ENCODE measurements at places on chromosomes 12 and 14.

DNA sequence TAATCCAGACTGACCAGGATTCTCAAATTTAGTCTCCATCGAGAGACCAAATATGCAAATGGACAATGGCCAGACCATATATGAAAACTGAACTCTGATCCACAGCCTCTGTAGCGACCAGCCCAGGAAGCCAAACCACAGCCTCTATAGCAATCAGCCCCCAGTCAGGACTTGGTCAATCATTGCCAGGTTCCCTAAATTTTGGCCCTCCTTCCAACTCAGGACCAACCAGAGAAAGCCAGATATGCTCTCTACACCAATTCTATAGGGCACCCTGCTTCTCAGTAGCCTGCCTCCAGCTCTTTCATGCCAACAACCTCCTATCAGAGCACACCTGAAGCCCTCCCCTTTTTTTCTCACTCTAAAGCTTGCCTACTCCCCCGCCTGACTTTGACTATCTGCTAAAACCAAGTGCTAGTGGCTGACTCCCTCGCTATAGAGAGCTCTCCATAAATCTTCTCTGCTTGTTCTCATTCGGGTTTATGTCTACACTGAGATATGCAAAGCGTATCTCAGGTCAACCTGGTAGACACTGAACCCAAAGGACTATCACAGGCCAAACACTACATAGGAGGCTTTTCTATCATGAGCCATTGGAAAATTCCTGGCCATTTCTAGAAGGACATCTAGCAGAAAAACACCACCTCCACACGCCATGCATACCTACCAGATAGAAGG lies 110.5 kb upstream of the FUT8 start:
- no peak for DNase-seq

DNA sequence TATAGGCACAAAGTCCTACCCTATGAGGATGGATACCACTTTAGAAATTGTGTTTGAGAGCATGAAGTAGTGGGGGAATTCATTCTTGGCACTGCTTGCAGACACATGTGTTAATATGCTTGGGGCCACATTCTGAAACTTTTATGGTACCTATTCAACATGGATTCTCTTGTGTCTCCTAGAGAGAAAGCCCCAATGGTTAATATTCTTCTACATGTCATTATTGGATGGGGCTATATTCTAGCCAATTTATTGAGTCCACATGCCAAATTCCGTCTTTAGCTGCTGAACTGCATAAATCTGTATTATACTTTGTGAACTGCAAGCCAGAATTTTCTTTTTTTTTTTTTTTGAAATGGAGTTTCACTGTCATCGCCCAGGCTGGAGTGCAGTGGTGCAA lies 140.0 kb downstream of the KICS2 start:
- DNase-seq, result no peak

- DNase-seq, result no peak
These were observed 13.1 kb downstream of the ITGA7 start for GRCh38 chr12:55694651-55695050.

GRCh38 chr14:72503271-72503670 lies 390.6 kb downstream of the DPF3 start:
- no peak for DNase-seq

- DNase-seq, result no peak
These were observed 2.4 kb upstream of the JDP2 start for GRCh38 chr14:75425446-75425845.

DNA sequence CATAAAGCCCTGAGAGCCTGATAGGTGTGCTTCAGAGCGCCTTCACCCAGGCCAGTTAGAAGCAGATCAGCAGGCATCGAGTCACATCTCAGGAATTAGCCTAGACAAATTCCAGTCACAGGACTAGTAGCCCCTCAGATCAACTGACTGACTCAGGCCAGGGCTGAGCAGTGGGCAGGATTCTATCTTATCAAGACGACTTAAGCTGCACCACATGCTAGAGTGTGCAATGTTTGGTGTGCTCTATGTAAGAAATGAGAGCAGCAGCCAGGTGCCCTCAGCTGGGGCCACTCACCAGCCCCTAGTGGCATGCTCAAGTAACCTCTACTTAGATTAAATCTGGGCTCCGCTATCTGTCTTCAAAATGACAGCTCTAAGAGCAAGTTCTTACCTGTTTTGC lies 19.7 kb upstream of the NGB start:
- DNase-seq, result no peak

DNA sequence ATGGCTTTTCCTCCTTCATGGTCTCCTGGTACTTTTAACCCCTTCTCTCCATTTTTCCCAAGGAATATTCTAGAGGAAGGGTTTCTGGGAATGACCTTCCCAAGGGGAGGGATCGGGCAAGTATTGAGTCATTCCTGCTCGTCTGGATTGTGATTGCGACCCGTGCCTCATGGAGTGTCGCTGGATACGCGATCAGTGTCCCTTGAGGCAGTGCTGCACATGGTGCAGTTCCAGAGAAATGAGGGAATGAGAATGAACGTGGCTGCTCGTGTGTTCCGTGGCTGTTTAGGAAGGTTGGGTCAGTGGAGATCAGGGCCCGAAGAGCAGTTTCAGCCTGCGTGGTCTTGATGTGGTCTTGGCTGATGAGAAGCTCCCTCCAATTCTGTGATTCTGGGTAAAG lies 234.4 kb downstream of the CACNA1C start:
- no peak for DNase-seq

DNA sequence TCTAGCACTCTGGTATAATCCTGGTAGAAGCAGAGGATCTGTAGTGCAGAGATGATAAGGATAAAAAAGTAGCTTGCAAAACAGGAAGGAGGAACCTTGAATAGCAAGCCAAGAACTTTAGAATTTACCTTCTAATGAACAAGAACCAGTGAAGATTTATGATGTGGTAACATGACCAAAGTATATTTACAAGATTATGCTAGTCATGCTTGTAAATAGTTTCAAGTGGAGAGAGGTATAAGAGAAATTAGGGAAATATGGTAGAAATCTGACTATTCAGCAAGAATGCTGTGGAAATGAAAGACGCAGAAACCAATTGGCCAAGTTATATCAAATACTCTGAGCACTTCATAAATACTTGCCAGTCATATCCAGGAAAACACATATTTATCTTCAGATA lies 47.8 kb downstream of the ERGIC2 start:
- no peak for DNase-seq

DNA sequence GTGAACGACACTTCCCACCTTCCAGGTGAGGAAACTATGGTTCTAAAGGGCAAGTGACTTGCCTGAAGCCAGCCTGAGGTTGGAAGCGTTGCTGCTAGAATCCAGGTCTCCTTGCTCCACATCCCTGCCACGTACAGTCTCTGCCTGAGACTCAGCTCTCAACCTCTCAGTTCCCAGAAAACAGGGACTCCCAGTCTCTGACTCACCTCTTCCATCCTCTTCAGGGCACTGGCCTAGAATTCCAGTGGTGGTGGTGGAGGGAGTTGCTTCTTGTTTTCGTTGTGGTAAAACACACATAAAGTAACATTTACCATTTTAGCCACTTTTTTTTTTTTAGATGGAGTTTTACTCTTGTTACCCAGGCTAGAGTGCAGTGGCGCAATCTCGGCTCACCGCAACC lies 7.3 kb downstream of the GPR68 start:
- DNase-seq, result no peak

DNA sequence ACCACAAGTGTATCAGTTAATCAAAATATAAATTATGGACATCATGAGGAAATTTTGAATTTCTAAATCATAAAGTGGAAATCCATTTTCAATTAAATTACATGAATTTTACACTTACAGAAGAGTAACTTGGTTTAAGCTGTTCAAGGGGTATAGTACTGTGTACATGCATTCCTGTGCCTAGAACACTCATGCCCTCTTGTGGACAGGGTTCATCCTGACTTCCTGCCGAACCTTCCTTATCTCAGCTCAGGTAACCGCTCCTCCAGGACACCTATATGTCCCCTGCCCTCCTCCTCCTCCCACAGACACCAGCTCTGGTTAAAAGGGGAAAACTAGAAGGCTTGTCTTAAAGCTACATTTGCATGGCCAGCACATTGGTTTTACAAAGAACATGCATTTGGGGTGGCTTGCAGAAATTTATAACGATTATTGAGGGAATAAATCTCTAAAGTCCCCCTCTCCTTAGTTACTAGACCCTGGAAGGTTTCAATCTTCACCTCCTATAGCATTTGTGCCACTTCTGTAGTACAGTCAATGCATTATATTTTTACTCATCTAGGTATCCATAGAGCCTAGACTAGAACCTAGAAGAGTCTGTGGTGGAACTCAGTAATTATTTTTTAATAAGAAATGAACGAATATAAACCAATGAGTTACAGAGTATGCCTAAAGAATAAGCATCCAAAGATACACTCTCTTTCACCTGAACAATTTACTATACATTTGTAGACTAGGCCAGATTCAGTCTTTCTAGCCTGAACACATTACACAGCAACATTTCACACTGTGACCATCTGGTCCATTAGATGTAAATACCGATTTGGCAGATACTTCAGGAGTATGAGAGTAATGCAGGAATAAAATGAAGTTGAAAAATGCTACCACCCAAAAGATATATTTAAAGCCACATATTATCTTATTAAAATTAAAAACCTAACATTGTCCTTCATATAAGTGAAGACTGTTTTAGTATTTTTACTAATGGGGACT lies 345.6 kb downstream of the PAWR start:
- peak; percentile 7 for DNase-seq

- DNase-seq, result no peak
These were observed 4.5 kb upstream of the HOXC11 start for GRCh38 chr12:53968214-53969127.

GRCh38 chr12:93720559-93720958 lies 43.4 kb downstream of the CRADD start:
- no peak for DNase-seq

DNA sequence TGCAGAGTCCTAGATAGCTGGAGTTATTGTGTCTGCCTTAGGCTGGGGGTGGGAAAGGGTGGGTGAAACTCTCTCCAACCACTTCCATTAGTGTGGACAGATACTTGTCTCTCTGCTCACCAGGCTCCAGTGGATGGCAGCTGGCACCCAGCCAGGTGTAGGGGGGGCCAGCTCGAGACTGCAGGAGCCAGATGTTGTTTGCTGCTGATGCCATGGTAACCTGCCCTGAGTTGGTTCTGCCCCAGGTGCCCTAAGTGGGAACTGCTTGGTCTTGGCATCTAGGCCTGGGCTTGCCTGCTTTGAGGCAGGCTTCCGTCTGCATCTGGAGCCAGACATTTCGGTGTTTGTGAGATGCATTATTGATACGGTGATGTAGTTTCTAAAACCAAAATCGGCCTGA lies 82.2 kb downstream of the ADCK1 start:
- peak; percentile 9 for DNase-seq

GRCh38 chr12:12442548-12443071 lies 85.7 kb downstream of the BORCS5 start:
- DNase-seq, result no peak

- no peak for DNase-seq
These were observed 307.6 kb downstream of the RAD51B start for GRCh38 chr14:68127166-68127565.

DNA sequence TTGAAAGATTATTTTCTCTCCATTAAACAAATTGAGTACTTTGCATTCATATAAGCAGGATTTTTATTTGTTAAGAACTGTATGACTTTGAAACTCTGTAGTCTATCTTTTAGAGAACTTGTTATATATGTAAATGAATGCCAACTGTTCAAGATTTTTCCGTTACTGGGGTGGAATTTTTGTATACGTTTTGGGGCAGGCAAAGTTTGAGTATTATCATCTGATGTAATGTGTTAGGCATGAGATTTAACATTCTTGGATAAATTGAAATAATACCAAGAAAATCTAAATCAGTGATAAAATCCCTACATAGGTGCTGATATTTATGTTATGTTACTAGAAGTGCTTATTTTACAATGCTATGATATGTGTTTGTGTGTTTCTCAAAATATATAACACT lies 8.4 kb downstream of the CNOT2 start:
- DNase-seq, result no peak

DNA sequence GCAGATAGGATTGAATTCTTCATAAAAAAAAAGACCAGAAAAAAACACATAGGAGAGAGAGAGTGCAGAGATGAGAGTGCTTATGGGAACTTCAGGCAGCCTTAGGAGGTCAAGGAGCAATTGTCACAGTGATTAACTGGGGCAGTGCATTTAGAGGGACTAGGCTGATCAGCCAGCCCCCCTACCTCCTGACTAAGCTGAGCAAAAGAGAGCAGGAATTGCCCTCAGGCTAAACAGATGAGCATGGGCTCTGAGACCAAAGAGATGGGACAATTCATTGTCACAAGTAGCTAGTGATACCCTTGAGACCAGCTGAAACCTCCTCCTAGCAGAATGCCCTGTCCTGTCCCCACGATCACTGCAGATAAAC lies 124.0 kb downstream of the BTG1 start:
- no peak for DNase-seq

GRCh38 chr12:103672401-103673119 lies 85.5 kb downstream of the STAB2 start:
- DNase-seq, result no peak

GRCh38 chr12:110575326-110575725 lies 7.8 kb downstream of the PPTC7 start:
- no peak for DNase-seq

- DNase-seq, result no peak
These were observed 15.3 kb downstream of the GRIP1 start for GRCh38 chr12:66663611-66664010.

DNA sequence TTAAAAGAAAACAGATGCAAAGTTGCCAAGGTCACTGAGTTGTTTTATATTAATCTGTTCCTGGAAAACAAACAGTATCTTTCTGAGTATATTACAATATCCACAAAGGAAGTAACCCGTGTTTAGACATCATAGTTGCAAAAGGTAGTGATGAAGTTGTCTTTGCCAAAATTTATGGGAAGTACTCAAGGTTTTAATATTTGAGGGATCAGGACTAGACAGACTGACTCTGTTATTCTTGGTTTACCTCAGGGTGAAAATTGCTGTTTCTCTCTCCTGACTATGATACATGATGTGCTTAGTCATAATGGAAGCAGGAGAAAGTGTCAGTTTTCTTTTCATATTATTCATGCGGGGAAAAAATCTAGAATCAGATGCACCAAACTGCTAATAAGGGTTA lies 28.3 kb downstream of the TMEM233 start:
- DNase-seq, result no peak

DNA sequence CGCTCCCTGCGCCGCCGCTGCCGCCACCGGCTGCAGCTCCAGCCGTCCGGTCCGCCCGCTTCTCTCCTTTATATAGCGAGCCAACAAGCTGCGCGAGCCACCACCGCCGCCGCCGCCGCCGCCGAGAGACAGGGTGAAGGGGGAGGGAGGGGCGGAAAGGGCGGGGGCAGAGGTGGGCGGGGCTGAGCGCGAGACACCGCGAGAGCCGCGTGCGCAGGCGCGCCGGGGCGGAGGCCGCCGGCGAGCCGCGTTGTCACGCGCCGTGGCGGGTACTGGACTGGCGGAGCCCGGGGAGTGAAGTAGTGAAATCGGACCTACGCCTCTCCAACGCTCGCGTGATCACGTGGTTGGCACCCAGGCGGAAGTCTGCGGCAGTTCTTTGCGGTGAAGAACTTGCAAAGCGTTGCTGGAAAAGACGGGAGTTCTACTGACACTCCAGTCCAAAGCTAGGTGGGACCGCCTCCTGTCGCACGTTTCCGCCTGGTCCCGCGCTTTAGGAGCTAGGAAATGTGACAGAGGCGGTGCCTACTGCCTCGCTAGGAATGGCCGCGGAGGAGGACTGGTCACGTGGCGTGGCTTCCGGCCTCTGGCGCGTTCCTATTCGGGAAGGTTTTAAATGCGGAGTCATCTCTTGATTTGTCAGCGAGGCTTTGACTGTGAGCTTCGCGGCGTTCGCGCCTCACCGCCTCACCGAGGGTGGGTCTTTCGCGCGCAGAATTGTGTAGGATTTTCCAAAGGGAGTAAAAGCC lies at the start of gene GTF2A1:
TSS of gene GTF2A1 (minus strand) at position 130 of the 749 bp plus-strand sequence. CDS start 441 bp downstream, outside the sequence.
- peak; percentile 77 for DNase-seq

Data from kidney epithelial cell (primary cell).